ENCODE measurements at places on chromosomes 1 and 21.

- DNase-seq = no peak
Measured at GRCh38 chr1:56045477-56045876, 533.9 kb downstream of the PLPP3 start.

DNA sequence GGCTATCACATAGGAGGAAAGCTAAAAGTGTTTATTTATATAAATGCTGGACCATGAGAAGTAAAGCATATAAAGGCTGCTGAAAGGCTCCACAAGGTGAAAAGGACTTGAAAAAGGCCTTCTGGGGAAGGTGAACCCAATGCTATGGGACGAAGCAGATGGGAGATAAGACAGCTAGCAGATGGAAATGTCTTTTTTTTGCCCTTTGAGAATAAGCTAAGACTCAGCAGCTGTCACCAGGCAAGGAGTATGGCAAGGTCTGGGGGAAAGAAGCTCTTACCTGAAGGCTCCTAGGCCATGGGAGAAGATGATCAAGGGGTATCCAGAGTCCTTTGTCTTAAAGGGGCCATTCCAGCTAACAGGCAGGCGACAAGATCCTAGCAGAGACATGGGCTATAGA, 9.9 kb downstream of the PAFAH2 start:
- no peak for DNase-seq

DNA sequence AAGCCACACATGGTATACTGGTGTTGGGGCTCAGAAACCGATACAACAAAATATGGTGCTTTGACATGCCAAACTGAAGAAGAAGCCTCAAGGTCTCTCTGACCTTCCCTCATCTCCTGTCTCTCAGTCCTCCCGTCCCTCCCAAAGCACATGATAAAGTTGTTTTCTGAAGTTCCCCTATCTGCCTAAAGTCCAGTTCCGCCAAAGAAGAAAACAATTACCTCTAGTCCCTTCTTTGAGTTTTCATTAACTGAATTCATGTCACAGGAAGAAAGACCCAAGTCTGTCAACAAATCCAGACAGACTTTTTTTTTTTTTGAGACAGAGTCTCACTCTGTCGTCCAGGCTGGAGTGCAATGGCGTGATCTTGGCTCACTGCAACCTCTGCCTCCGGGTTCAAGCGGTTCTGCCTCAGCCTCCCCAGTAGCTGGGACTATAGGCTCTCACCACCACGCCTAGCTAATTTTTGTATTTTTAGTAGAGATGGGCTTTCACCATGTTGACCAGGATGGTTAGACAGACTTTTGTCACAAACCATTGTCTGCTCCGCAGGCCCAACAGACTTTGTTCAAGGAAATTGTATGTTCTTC, 32.2 kb upstream of the SLC2A1 start:
- DNase-seq = no peak

DNA sequence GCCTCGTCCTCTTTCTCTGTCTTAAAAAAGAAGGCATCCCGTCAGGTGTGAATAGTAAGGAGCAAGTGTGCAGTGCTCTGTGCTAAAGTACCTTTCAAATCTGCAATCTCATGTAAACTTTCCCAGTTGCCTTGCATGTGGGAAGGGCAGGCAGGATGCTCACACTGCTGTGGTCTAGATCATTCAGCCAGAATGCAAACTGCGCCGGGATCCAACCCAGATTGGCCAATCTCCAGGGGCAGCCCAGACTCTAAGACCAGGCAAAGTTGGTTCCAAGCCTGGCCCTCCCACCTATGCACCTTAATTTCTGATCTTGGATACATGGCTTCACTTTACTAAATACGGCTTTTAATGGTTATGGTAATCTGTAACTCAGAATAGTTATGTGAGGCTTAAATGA, 3.2 kb upstream of the MAP1LC3C start:
- no peak for DNase-seq

DNA sequence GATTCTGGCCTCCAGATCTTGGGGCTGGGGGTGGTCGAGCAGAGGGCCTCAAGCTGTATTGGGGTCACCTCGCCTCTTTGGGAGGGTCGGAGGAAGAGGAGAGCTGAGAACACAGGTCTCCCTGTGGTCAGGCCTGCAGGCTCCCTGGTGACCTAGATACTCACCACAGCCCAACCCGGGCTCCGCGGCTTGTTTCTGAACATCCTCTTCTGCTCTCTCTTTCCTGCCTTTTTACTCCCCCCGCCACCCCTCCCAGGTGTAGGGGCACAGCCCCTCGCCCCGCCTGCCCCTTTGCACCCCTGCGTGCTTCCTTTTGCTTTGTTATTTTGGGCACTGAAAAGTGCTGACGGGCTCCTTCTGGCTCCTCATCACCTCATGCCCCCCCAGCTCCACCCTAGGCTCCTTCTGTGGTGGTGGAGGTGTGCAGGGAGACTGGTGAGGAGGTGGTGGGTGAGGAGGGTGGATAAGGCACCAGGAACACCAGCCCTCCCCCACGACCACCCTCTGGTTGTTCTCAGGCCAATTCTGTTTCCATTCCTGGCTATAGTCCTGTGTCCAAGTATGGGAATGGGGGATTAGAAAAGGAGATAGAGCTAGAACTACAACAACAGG, 10.6 kb upstream of the LINGO4 start:
- DNase-seq = no peak

- DNase-seq = no peak
Measured at GRCh38 chr1:21325731-21326387, 35.6 kb upstream of the ECE1 start.

GRCh38 chr1:213286235-213286634, 235.2 kb downstream of the RPS6KC1 start:
- DNase-seq = no peak

DNA sequence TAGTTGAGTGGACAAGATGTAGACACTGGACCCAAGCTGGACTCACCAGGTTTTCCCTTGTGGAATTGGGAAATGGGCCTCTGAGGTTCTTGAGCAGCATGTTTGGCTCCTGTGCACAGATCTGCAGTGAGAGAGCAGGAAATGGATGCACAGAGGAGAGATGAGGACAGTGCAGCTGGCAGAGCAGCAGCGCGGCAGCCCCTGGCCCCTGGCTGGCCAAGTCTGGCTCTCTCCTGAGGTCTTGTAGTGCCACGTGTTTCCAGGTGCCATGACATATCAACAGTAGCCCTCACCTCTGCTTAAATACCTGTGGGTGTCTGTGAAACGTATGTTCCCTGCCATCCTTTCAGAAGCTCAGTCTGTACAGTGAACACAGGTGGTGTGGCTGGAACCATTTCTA, 19.2 kb upstream of the BCL10 start:
- DNase-seq = no peak

- no peak for DNase-seq
Measured at GRCh38 chr21:36888466-36888865, 78.0 kb downstream of the HLCS start.

DNA sequence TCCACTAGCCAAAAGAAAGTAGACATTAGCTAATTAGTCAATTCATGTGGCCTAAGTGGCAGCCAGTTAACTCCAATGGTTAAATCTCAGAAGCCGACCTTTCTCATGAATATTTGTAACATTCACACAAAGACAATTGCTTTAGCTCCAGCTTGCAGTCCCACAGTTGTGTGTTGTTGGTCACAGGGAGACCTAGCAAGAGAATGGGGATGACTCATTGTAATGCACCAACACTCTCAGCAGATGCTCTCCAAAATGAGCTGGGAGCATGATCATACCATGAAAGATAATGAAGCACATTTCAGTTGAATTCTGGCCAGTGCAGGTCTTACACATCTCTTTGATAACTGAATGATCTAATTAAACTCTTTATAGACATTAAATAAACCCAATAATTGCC, 160.4 kb downstream of the HLX start:
- DNase-seq = no peak

GRCh38 chr21:31656199-31657095, 3.0 kb upstream of the SOD1 start:
- DNase-seq = no peak

DNA sequence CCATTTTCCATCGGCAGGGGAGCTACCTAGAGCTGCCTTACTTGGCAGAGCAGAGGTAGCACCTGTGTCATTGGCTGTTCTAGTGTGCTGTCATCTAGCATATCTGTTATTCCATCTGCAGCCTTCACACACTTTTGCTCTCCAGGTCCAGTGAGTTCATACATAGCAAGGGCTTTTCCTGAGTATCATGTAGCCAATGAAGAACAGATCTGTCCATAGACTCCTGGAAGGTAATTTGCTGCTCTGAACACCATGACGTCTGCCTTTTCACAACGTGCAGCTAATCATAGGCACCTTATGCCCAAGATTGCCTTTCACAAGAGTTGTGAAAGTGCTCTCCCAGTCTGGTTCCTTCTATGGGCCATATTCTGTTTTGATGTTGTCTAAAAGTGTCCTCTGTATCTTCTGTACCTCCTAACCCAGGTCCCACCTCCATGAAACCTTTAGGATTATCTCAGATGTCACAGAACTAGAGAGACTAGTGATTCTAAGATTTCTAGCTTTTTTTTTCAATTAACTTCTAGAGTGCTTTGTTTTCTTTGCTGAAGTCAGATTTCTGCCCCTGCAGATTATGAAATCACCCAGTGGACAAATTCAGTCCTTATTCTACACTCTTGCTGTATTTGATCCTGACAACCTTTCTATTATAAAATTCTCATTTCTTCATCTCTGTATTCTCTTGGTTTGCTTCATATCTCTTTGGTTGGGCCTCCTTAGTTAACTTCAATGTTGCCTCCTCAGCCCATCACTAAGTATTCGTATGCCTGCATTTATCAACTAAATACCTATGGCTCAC, 134.8 kb downstream of the PBX1 start:
- DNase-seq = no peak

DNA sequence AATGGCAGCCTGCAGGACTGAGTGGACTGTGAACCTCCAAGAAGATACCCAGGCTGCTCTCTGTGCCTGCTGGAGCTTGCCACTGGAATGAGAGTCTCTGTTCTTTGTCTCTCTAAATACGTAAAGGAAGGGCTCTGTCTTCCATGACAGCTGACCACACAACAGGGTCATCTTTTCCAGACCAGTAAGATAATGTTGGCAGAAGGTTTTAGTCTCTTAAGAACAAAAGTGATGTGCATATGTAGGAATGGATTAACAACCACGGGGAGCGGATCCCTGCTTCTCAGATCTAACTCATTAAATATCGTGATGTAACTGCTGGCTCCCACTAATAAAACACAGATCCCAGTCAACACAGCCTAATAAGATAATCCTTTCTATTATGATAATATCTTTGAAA, 67.5 kb downstream of the MAP10 start:
- no peak for DNase-seq

DNA sequence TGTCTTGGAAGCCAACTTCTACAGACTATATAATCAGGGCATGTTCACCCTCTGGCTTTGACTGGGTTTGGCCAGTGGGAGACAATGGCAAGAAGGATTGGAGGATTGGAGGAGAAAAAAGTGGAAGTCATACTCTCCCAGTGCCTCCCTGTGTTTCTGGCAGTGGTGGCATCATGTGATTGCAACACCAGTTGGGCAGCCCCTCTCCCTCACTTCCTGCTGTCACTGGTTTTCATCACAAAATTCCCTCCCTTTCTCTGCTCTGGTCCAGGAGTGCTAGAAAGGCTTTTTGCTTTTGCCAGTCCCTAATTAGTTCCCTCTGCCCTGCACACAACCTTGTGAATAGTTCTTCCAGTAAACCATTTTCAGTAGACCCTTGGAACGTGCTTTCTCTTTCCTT, 3.7 kb upstream of the QSOX1 start:
- no peak for DNase-seq

DNA sequence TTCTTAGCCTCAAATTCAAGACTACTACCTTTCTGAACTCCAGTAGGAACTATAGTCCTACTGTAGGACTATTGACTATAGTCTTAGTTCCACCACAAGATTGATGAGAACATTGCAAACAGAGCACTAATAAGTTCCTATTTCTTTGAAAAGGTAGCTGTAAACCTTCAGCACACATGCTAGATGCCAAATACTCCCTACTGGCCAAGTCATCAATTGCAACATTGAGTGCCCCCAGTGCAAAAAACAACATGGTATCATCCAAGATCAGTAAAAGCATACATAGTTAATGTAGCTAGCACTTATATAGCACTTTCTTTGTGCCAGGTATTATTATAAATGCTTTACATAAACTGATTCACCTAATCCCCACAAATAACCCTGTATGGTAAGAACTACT, 99.8 kb downstream of the MRPL39 start:
- DNase-seq = no peak

DNA sequence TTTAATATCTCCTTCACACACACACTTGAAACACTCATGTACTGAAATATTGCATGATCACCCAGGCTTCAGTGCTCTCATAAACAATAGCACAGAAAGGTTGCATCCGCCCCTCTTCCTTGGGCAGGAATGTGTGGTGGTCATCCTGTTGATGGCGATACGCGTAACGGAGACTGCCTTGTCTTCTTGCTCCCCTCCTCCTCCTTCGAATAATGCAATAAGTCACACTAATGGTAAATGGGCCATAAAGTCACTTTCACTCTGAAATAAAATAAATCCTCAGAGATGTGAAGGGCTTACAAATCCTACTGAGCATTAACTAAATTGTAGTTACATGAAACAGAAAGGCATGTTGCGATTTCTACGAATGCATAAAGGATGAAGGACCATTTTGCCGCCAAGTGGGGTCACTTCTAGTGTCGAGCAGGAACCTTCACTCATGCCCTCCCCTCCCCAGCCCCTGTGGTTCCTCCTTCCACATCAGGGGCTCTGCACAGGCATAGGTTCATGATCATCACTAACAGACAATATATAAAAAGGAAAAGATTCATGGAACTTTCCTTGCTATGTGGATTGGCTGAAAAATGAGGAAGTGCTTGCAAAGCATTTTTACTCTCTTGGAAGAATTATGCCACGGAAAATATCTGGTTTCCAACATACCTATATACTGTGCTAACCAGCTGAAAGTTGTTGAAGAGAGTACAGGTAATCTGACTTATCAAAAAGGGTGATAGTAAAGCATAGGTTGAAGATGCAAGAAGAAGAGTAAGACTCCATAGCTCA, 1.2 kb upstream of the PGBD5 start:
- no peak for DNase-seq

DNA sequence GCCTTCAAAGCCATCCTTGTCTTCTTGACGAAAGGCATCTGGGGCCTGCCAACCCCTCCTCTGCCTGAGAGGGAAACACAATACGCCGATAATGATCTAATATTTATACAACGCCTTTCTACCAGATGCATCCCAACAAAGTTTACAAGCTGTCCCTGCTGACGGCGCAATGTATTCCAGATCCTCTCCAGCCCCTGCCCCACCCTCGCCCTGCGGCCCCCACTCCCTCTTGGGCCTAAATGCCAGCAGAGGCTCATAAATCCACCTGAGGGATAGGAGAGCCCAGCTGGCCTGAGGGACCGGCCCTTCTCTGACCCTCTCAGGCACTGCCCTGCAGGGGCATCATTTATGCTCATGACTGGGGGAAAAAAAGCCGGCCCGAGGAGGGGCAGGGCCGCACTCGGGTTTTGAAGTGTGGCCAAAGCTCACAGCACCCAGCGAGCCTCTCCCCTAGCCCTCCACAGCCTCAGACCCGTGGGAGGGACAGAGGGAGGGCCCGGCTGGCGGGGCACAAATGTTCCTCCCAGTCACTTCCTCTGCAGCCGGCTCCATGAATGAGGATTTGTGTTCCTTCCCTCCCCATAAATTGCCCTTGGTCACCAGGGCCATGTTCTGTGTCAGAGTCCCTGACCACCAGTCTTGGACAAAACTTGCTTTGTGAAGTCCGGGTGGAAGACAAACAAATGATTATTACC, 140.3 kb downstream of the FOXD2 start:
- no peak for DNase-seq

All from activated CD8-positive, alpha-beta memory T cell treated with anti-CD3 and anti-CD28 coated beads for 1 hour (primary cell).